ENCODE measurements at places on chromosomes 6 and 20.

DNA sequence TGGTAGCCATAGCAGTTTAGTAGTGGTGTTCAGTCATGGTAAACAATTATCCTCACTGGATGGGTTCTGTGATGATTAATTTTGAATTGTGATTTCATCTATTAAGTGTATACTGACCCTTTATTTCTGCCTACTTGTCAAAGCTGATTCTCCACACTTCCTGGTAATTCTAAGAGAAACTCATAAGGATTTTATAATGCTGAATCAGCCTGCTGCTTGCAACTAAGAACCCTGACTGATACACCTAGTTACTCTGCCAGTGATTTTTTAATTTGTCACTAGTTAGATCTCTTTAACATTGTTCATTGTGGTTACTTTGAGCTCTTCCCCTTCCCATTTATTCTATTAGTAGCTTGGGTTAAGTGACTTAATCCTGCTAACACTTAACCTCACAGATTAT is 8.6 kb downstream of the CDC40 start:
- no peak for DNase-seq

DNA sequence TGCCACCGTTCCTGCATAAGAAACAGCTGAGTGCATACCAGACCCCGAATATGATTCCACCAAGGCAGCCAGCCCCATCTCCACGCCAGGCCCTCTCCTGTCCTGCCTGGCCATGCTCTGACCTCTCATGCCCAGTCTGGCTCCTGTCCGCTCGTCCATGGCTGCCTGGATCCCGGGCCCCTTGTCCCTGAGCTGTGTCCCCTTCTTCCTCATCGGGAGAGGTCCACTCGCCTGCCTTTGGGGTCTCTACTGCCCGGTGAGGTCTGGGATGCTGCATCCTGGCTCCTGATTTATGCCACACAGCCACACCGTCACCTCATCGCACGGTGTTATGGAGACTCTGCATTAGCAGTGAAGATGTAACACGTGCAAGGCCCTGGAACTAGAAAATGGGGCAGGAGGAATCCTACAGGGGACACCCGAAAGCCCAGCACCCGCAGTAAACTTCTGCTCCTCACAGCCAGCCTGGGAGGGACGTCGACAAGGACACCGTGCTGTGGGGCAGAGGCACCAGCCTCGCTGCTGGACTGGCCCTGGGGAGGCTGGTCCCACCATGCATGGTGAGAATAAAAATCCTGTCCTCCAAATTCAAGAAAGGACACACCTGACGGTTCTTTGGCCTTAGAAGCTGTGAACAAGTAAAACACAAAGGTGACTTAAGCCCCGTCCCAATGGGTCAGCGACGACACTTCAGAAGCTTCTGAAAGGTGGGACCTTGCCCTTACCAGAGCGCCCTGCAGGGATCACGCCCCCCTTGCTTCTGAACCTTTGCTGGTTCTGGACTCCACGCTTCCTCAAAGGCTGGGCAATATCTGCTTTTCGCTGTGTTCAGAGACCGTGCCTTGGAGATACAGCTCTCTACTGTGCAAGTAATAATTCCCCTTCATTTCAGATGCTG is 103.0 kb downstream of the DLL1 start:
- no peak for DNase-seq

DNA sequence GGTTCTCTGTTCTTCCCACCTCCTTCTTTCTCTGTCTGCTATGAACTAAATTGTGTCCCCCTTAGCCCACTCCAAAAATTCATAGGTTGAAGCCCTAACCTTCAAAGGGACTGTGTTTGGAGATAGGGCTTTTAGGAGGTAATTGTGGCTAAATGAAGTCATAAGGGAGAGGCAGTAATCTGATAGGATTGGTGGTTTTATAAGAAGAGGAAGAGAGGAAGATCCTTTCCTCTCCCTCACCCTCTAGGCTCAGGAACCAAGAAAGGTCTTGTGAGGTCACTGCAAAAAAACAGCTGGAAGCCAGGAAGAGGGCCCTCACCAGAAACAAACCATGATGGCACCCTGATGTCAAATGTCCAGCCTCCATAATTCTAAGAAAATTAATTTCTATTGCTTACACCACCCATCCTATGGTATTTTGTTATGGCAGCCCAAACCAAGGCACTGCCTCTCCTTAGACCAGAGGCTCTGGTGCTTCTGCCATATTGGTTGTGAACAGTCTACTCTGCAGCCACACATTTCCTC is 135.1 kb upstream of the COL21A1 start:
- no peak for DNase-seq

DNA sequence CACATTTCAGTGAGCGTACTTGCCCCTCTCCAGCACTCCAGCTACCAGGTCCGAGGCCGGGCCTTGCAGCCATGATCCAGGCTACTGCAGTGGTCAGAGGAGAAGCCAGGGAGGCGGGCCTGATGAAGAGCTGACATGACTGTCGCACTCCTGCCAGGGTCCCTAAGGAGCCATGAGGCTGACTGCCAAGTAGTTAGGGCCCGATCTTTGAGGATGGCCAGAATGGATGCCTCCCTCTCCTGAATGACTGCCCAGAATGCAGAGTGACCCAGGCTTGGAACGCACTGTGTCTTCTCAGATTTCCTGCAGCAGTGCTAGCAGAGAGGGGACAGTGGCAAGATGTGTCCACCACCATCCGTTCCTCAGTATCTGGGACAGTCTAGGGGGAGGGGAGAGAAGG is 24.7 kb upstream of the LRFN2 start:
- no peak for DNase-seq

DNA sequence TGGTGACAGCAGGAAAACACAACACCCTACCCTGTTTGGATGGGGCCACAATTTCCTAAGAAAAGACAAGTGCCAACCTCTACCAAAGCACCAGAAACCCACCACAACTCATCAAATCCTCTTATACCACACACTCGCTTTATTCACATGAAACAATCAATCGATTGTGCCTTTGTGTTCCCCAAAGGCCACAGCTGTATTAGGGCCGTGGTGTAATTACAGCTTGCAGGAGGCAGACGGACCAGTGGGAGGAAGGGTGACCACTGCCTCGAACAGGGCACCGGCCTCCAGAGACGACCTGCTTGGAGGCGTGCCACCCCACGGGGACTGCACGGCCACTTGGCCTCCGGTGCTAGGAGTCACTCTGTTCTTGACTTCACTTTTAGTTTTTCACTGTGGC is 264.1 kb downstream of the FOXC1 start:
- DNase-seq: no peak

GRCh38 chr6:47318236-47318989 is 8.7 kb upstream of the TNFRSF21 start:
- DNase-seq: no peak

DNA sequence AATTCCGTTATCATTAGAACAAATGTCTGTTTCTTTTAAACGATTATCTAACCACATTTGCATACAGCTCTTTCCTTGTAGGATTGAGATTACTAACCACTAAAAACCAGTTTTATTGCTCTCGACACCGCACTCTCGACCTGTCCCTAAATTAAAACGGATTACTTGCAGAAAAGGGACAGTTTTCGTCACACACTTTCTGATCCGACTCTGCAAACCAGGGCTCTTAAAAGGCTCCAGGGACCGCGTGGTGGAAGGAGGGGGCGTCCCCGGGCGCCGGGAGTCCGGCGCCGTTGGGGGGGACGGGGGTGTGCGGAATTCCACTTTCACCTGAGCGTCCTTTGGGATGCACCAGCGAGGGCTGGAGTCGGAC is 731 bp downstream of the MAK start:
- DNase-seq: peak; percentile 60

GRCh38 chr6:30684386-30685156 is 1.9 kb downstream of the PPP1R18 start:
- DNase-seq: no peak

- no peak for DNase-seq
These were observed 6.6 kb downstream of the MMP24OS start for GRCh38 chr20:35271073-35271882.

DNA sequence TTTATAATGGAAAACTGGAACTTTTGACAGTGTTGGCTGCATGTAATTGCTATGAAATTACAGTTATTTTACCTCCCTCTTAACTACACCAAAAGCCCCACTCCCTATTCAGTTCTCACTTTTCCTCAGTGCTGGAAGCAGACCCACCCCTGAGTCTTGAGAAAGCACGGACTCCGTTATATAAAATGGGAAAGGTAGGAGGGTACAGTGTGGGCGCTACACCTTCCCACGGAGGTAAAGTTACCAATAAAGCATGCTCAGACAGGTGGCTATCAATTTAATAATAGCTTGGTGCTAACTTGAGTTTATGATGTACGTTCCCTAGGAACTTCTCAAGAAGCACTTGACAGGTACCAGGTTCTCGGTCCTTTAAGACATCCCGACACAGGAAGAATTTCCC is 59.0 kb downstream of the CLIC5 start:
- peak; percentile 23 for DNase-seq

GRCh38 chr6:169985121-169986015 is 233.9 kb downstream of the ERMARD start:
- no peak for DNase-seq

DNA sequence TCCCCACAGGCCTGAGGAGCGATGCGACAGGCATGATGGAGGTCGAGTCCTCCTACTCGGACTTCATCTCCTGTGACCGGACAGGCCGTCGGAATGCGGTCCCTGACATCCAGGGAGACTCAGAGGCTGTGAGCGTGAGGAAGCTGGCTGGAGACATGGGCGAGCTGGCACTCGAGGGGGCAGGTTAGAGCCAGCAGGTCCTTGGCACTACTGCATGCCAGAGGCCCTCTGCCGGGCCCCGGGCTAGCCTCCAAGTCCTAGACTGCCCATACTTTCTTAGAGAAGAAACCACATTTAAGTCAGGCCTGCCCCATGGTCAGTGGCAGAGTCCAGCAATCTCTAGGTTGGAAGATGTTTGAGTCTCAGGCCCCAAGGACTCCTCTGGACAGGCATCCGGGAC is 32.1 kb downstream of the PKIG start:
- no peak for DNase-seq

GRCh38 chr6:169691260-169691659 is 10.6 kb downstream of the WDR27 start:
- DNase-seq: no peak

DNA sequence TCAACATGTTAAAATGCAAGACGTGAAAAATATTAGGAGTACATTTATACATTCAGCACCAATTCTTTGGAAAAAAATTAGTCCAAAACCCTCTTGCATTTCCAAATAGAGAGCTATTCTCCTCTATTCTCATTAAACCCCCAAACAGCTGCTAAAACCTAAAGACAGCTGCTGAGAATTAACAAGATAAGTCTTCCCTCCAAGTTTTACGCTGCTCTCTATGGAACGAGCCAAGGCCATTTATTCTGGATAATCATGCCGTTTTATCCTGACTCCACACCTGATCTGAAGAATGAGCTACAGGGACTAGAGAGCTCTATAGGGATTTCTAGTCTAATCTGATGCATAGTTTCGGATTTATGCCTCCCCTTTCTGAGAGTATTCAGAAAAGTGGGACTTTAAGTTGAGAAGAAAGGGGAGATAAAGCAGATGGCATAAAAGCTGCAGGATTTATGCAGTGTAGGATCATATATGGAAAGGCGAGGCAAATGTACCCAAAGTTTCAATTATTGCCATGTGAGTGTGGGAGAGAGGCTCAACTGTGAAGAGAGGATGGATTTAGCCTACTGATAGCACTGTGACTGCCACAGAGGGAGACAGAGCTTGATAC is 64.7 kb upstream of the HS3ST5 start:
- DNase-seq: no peak
